ENCODE measurements at places on chromosomes 11 and 22. TPM values are rescaled to one million over a fixed set of nuclear protein-coding genes. Genes with fewer than 3 reads are reported as not detected.

Gene MS4A4A
- total RNA-seq = 32.0 TPM

- DNase-seq = no peak
Observed at GRCh38 chr22:39625569-39626537, 55.3 kb downstream of the CACNA1I start.

- DNase-seq = no peak
Observed at GRCh38 chr11:6057452-6057851, 26.9 kb upstream of the OR56A1 start.

- no peak for DNase-seq
Observed at GRCh38 chr22:40676644-40677043, 2.6 kb upstream of the MCHR1 start.

Gene CCDC134
- 7.3 TPM for total RNA-seq

Gene PICK1
- 25.0 TPM for total RNA-seq

DNA sequence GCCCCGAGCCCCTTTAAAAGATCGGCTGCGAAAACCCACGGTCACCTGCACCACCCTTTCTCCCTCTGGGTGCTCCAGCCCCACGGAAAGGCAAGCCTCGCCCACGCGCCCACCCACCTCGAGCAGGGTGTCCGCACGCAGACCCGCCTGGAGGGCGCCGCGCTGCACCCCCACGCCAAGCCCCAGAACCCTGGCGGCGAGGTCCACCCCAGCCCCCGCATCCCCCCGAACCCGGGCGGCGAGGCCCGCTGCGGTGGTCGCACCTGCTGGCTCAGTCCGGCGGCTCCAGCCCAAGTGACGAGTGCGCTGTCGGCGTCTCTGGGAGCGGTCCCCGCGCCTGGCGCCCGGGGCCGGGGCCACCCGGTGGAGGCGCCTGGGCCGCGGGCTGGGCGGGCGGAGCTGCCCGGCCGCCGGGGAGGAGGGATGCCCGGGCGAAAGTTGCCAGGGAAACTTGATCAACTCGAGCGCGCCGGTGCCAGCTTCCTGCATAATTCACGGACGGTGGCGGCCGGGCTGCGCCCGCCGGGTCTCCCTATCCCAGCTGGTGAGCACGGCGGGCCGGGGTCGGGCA is 1.1 kb downstream of the SHANK2 start:
- no peak for DNase-seq

DNA sequence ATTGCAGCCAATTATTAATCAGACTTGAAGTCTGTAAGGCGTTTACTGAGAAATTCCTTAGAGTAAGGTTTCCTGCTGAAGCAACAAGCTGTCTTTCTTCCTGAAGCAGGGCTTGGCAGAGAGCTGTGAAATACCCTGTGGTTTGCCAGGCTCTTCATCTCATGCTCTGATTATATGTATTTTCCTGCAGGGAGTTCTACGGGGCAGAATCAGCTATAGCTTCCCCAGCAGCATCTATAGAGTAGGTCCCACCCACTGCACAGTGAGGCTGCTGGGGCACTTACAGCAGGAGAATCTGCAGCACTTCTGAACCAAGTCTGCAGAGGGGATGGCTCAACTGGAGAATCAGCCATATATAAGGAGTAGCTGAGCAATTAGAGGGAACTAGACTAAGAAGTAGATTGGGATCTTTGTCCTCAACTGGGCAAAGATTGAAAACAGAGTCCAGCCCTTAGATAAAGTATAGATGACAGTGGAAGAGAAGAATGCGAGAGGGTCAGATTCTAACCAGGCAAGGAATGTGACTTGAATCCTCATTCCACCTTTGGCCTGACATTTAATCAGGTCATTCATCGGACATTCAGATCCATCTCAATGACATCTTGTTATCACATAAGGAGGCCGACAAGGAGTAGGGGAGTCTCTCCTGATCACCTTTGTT is 37.6 kb downstream of the CNTF start:
- no peak for DNase-seq

Gene KRTAP5-9
- total RNA-seq = not detected

DNA sequence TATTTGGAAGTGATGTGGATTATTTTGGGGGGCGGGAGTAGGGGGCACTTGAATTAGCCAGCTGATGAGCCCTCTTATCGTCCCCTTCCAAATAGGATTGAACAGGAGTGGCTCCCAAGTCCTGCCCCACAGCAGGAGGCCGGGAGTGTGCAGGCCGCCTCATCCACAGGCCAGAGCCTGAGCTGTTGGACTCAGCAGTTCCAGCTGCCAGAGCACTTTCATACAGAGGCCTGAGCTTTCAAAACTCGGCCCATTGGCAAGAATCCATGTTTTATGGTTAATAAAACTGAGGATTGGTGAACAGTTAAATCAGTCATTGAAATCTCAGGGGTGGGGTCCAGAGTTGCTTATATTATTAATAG is 9.6 kb downstream of the FAM118A start:
- peak; percentile 68 for DNase-seq

DNA sequence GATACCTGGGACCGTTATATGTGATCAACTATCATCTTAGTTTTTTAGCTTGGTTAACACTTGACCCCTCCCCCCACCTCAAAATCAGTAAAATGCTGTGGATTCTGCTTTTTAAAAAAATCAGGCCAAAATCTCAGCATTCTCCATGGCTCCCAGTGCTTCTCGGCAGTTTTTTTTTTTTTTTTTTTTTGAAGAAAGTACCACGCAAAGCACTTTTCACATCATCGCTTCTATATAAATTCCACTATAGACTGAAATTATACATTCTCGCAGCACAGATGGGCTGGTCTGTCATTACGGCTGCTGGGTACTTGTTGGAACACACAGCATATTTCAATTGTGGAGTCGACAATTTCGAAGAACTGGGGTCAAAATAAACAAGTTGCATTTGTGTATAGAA is 67.7 kb upstream of the PPARA start:
- DNase-seq = no peak

DNA sequence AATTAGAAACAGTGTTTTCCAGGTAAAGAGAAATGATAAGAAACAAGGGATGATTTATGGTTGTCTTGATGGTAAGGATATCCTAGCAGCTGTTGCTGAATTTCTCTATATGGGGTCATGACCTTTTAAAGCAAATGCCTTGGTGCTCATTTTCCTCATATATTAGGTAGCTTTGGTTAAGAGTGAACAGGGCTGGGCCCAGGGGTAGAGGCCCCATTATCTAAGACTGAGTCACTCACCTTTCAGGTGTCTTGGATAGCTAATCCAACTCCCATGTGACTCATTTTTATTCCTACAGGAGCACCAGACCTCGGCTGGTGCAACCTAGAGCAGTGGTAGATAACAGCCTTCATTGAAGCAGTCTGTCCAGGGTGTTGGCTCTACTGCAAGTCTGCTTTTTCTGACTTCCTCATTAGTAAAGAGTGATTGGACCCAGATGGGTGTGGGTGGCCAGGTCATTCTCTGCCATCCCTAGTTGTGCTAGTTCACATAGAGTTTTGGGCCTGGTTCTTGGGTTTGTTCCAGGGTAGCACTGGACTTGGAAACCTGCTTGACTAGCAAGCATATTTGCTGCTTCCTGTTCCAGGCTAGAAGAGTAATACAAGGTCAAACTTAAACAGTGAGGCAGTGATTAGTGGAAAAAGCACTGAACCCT is 37.4 kb downstream of the CTNND1 start:
- no peak for DNase-seq

DNA sequence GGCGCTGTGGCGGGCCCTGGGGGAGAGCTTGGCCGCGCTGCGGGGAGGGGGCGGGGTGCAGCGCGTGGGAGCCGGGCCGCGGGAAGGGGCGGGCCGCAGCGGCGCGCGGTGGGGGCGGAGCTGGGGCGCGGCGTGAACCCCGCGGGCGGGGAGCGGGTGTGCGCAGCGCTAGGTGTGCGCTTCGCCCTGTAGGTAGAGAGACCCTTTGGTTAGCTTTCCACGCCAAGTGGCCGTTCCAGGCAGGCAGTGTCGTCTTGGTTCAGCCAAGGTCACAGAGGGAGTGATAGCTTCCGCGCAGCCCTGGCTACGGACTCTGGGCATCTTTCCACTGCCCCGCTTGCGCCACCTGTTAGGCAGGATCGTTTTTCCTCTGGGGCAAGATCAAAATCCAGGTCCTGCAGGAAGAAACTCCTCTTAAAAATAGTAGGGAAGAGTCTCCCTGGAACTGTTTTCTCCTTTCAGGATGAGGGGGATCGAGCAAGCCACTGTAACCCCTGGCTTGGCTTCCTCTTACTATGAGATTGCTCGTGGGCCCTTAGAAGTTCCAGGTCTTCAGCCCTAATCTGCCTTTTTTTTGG is 434 bp downstream of the BANF1 start:
- DNase-seq = no peak

- DNase-seq = no peak
Observed at GRCh38 chr22:40193429-40194421, 16.0 kb downstream of the TNRC6B start.

DNA sequence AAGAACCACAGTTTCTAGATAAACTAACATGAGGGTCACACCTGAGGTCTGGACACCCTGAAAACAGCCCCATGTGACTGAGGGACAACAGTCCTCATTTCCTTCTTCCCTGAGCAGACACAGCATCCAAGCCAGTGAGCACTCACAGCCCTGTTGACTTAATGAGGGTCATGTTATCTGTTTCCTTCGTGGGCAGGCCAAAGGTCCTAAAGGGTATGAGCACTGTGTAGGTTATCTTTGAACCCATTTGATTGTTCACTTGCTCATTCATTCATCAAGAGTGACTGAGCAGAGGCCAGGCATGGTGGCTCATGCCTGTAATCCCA is 170.7 kb upstream of the B3GAT1 start:
- no peak for DNase-seq

DNA sequence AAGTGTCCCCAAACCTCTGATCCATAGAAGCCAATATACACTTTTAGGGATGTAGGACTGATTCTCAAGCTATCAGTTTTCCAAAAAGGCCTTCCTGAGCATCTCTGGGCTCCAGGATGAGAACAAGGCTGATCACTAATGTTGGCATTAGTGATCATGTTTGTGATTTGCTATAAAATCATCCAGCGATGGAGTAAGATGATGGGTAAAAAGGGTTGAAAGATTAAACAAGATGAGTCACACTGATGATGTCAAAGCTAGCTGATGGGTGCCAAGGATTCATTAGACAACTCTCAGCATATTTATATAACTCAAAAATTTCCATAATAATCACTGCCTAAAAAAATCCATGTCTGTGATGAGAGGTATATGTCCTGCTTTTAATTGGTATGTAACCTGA is 42.8 kb downstream of the ZNF280B start:
- no peak for DNase-seq

Gene CARD18
- total RNA-seq = not detected

- no peak for DNase-seq
Observed at GRCh38 chr11:112977755-112978154, 16.5 kb downstream of the NCAM1 start.

- no peak for DNase-seq
Observed at GRCh38 chr22:37275622-37276021, 6.7 kb upstream of the CYTH4 start.

Measured in aorta (tissue), 5 donors.